ENCODE measurements at places on chromosomes 2 and 18.

- DNase-seq = no peak
Observed at GRCh38 chr2:37871456-37872191, 53.5 kb upstream of the RMDN2 start.

DNA sequence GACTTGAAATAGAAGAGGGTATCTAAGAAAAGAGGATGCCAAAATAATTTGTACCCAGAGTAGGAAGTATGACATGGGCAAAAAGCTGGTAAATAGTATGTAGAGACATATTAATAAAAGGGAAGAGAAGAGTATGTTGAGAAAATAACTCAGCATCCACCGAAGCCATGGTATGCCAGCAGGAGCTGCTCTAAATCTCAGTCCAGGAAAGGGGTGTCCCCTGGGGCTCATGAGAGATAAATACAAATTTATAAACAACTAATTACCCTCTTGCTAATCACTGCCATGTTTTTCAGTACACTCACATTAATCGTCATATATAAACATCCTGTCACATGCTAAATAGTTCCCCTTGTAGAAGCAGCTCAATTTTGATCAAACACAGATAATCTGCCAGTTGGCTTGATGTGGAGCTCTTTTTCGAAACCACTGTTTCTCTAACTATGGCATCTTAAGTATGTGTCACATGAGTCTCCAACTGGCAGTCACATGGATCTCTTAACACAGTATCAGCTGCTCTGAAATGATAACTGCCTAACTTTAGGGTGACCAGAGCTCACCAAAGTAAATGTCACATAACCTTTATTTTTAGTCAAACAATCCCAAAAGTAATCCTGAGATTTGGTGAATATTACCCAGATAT is 31.9 kb downstream of the EXOC6B start:
- DNase-seq = no peak

- no peak for DNase-seq
Observed at GRCh38 chr2:46229134-46230063, 67.8 kb upstream of the EPAS1 start.

DNA sequence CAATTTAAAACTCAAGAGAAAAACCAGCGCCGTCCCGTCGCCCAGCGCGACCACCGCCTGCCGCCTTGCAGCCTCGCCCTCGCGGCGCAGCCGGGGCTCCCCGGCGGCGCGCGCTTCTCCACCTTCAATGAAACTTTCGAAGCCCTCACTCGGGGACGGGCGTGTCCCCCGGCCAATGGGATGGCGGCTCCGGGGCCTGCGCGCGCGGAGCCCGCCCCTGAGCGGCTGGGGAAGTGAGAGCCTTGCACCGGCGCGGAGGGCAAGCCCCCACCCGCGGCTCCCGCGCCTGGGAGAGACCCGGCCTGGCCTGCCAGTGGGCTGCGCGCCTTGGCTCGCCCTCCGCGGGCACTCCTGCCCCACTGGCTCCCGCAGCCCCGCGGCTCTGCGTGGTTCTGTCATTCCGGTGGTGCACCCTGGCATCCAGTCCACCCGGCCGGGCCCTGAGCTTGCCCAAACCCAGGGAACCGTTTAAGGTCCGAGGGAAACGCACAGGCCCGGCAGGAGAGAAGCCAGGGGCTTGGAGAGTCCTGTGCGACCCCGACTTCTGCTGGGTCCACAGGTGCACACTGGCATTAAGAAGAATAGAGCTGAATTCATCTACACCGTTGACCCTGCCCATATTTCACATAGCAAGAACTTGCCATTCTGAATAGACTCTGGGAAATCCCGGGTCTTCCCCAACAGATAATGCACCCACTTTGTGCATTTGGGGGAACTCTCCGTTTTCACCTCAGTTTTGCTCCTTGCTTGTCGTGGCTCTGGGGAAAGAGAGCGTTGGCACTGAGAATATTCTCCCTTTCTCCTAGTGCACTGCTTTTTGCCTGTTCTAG is at the start of gene PIEZO2:
Gene PIEZO2 (minus strand): TSS at position 129 of the 830 bp plus-strand sequence. CDS start 981 bp downstream, outside the sequence.
- DNase-seq = peak; percentile 70

GRCh38 chr2:103401621-103402020 is 639.8 kb downstream of the TMEM182 start:
- DNase-seq = no peak

DNA sequence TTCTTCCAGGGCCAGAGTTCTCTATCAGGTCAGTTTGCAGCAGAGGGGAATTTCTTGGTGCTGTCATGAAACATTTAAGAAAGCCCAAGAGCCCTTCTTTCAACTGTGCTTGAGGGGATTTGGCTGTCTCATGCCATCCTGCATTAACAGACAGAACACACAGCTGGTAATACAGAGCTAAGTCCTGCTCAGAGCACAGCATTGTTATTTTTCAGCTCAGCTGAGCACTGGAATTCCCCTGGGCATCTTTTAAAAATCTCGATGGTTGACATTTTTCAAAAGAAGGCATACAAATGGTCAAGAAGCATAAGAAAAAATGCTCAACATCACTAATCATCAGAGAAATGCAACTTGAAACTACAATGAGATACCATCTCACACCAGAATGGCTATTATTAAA is 14.9 kb upstream of the IL1R2 start:
- no peak for DNase-seq

DNA sequence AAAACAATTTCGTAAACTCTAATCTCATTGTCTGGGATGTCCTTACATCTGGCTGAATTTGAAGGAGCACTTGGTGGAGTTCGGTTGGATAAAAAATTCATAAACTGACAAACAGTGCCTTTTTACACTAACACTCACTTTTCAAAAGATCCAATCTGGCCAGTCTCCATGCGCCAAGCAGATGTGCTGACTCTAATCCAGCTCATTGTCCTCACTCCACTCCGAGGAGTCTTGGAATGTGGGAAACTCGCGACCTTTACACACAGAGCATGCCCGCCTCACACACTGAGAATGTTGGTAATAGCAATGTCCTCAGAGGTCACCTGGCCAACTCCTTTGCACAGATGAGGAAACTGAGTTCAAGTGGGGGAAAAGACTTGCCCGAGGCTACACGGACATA is 66.8 kb downstream of the XDH start:
- DNase-seq = no peak

DNA sequence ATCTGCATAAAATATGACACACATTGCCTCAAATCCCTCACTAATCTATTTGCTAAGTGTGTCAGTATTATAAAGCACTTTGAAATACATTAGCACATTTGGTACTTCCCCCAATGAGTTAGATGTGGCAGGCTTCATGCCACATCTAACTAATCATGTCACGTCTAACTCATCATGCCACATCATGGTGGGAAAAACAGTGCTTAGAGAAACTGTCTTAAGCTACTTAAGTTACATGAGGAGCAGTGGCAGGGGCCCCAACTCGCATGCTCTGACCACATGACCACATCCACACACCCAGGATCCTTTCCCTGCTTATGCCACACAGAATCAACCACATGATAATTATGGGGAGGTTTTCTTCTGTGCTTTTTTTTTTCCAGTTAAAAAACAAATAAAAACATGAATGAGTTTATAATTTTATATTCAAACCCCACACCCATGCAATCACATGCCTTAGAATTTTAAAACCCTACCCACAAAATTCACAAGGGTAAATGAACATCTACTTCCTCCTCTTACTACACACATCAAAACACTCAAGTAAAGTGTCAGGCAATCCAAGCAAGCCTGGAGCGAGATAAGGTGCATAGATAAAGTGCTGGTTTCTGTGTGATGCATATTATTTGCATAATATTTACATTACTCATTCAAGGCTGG is 1.6 kb downstream of the ABCA12 start:
- no peak for DNase-seq

- no peak for DNase-seq
Observed at GRCh38 chr2:217976301-217976700, 26.5 kb downstream of the TNS1 start.

DNA sequence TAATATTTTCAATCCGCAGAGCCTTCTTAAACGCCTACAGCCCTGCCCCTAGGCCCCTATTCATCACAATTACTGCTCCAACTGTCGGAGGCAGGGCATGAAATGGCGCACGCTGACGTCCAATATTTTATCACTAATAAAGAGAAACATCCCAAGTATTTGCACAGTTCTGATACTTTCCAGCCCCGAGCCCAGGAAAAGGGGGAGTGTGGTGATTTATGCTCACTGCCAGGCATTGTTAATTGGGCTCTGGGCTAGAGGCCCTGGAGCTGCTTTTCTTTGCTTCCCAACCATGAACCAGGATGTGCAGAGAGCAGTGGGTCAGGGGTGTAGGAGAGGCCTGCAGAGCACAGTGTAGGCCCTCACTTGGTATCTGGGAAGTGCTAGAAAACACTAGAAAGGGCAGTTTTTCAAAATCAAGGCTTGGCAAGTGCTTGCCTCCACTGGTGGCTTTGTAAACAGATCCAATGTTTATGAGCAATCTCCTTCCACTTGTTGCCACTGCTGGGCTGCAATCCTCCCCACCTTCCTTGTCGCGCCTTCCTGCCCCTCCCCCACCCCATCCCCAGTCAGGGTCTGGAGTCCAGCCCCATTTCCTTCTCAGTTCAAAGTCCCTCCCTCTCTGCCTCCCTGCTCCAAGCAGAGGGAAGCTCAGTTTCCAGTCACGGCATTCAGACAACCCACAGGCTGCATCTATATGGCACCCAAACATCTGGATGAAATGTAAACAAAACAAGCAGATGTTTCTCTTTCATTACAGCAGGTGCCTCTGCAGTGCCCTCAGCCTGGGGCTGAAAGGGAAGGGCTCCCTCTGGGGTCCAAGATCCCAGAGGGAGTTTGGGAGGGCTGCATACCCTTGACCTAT is 83.9 kb upstream of the PKDCC start:
- DNase-seq = no peak

DNA sequence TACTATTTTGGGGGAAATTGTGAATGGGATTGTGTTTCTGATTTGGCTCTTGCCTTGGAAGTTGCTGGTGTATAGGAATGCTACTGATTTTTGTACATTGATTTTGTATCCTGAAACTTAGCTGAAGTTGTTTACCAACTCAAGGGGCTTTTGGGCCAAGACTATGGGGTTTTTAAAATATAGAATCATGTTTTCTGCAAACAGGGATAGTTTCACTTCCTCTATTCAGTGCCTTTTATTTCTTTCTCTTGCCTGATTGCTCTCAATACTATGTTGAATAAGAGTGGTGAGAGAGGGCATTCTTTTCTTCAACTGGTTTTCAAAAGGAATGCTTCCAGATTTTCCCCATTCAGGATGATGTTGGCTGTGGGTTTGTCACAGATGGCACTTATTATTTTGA is 1383.8 kb upstream of the ACVR2A start:
- no peak for DNase-seq

- DNase-seq = no peak
Observed at GRCh38 chr2:186919296-186919695, 70.3 kb upstream of the ZSWIM2 start.

DNA sequence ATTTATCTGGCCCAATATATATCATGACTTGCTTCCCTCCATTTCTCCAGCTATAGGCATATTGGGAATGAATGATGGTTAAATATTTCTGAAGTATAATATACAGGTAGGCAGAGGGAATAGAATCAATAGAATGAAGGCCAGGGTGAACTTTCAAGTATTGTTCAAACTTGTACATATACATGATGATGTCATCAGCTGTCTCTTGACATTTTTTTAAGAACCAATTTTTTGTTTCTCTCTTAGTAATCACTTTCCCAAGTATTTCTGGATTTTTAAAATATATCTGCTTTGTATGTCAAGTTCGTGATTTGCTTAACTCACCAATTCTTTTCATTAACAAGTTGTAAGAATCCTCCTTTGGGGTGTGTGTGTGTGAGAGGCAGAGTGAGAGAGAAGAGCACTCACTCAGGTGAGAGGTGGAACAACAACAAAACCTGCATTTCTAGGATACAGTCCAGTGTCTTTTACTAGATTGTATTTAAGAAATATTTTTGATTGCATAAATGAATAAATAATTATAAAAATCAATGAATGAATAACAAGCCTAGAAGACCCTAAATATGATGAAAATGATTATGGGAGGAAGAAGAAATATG is 1239.1 kb downstream of the LRP1B start:
- no peak for DNase-seq

GRCh38 chr2:219433666-219434467 is 776 bp upstream of the SPEG start:
- DNase-seq = no peak

- no peak for DNase-seq
Observed at GRCh38 chr2:191280834-191281756, 35.9 kb downstream of the MYO1B start.

- DNase-seq = no peak
Observed at GRCh38 chr2:40093021-40093675, 314.1 kb upstream of the THUMPD2 start.

DNA sequence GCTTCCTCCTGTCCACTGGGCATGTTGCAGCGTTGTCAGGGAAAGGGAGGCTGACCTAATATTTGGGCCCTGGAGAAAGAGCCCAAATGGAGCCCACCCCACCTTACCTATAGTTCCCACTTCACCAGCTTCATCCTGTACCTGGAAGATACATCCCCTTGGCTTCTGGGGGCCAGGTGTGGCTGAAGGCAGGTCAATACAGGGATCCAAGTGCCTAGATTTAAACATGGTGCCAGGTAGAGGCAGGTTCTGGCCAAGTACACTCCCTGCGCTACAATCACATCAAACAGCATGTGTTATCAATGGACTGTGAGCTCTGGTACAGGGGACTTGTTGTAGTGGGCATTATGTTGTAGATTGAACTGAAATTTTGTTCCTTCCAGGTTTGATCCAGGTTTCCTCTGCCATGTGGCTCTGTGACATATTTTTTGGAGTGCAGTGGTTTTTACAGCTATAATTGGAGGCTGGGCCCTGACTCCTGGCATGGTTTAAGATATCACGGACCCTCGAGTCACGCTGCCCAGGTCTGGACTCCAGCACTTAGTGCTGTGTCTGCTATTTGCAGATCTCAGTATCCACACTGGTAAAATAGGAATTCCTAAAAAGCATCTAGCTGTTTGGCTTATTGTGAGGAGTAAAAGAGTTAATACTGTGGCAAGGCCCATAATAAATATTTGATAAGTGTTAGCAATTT is 23.8 kb downstream of the MYCN start:
- DNase-seq = no peak

- no peak for DNase-seq
Observed at GRCh38 chr2:191666732-191667131, 11.2 kb upstream of the NABP1 start.

GRCh38 chr2:67846370-67847070 is 216.3 kb downstream of the C1D start:
- peak; percentile 67 for DNase-seq

- no peak for DNase-seq
Observed at GRCh38 chr2:166170356-166170755, 42.5 kb upstream of the SCN1A start.

DNA sequence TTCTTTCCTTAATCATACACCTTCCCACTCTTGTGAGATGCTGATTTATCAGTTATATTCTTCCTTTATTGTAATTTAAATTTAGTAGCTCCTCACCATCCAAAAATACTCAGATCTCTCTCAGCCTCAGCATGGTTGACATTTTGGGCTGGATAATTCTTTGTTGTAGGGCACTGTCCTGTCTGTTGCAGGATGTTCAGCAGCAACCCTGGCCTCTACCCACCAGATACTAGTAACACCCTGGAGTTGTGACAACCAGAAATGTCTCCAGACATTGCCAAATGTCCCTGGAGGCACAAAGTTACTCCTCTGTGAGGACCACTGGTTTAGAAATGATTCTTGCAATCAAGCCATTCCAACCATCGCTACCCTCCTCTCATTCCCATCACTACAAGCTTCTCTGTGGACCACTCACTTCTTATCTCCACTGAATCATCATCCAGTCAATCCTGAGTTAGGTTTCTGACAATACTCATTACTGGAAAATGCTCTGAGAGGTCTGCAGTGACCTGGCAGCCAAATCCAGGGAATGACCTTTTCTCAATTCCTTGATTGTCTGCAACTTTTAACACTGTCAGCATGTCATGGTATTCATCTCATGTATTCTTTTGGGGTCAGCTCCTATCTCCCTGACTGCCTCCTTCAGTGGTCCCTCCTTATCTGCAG is 43.3 kb downstream of the OSBPL6 start:
- no peak for DNase-seq

Measured in posterior cingulate gyrus (tissue), 11 donors.